ENCODE measurements at places on chromosomes 3 and 15.
A peak's percentile ranks its signal among the peaks of the same experiment; 100 is the strongest.

GRCh38 chr3:99475229-99475628 lies 163.2 kb upstream of the COL8A1 start:
- DNase-seq: no peak

DNA sequence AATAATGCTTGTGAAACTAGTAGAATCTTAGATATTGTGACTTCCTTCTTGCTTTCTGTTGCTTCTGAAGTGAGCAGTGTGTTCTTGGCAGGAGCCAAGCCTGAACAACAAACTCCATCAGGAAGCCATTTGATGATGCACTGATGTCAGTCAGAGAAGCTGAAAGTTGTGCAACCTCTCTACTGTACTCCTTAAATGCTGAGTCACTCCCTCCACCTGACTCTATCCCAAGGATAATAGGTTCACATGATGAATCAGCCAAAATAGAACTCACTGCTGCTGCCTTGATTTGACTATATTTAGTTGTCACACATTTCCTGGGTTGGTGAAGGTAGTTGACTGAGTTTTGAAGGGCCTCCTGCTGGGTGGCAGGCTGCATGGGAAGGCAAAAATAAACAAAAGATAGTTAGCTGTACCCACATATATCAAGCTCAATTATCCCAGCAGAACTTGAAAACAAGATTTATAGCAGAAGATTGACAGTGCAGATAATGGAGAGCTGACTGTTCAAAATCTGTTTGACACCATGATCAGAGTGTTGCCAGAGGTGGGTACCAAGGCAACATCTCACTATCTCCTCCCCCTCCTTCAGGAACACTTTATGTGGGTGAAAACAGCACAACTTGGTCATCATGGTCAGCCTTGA lies 328.4 kb upstream of the DPH6 start:
- peak; percentile 1 for DNase-seq

DNA sequence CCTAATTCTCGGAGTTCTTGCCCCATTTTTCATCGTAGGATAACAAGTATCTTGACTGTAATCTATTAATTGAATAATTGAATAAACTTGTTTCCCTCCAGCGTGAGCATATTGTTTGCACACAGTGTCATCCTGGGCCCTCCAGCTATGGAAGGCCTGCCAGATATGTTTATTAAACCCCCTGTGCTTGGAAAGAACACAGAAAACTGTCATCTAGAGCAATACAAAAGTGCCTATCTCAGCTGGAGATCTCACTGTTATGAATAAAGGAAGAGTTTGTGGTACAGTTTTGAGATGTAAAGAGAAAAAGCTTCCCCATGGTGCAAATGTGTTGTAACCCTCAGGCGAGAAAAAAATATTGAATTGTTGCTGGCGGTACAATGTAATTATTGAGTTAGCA lies 405.9 kb downstream of the SOX2 start:
- no peak for DNase-seq

DNA sequence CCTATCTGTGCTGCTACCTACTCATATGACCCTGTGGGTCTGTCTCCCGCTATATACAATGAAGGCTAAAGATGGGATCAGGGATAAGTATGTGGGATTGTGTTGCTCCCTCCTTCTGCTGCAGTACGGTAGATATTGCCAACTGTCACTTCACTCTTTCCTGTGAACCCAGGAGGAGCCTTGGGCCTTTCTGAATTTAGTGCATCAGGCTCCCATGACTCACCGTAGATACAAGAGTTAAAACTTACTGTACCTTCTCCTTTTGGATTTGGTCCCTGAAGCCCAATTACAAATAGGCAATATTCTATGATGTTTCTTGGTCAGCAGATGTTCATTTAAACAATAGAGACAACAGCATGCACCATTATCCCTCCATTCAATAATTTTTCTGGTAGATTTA lies 27.4 kb downstream of the MITF start:
- DNase-seq: no peak

GRCh38 chr15:64749999-64750657 lies 25.3 kb downstream of the RBPMS2 start:
- DNase-seq: no peak

GRCh38 chr3:192816351-192816750 lies 89.0 kb upstream of the FGF12 start:
- DNase-seq: peak; percentile 62

GRCh38 chr3:28846971-28847478 lies 433.8 kb upstream of the RBMS3 start:
- DNase-seq: no peak

GRCh38 chr3:41579861-41580260 lies 380.6 kb downstream of the CTNNB1 start:
- no peak for DNase-seq

GRCh38 chr3:10601151-10601856 lies 95.9 kb upstream of the ATP2B2 start:
- no peak for DNase-seq

DNA sequence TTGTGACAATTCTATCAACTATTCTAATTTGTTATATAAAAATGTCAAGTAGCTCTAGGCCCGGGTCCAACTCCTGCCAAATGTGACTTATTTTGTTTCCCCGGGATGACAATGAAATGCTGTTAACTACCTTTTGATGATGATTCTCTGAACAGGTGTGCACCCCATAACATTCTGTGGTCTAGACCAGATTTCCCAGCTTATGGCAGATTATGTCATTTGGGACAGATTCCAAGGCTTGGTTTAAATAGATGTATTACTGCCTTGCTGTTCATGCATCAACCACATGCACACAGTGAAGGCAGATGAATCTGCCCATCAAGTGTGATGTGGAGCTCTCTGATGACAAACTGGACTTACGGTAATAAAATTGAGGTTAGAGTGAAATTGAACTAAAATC lies 150.5 kb downstream of the MECOM start:
- DNase-seq: no peak

DNA sequence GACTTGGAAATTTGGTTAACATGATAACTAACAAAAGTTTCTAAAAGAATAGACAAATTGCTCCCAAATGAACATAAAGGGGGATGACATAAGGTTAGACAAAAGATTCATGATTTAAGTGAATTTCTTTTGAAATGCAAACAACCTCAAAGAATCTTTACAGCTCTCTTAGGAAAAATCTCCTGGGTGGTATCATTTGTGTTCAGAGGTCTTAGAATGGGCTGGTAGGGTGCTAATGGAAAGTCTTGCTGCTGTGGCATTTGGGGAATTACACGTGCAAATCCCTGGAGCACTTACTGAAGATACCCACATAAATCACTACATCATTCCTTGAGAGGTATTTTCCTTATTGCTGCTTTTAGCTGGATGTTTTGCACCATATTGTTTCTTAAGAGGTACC lies 14.4 kb upstream of the ROBO2 start:
- DNase-seq: no peak

- no peak for DNase-seq
Measured at GRCh38 chr3:42425736-42426407, 15.5 kb upstream of the LYZL4 start.

- no peak for DNase-seq
Measured at GRCh38 chr15:67305506-67305905, 50.9 kb downstream of the IQCH start.

GRCh38 chr15:70587896-70588567 lies 175.3 kb downstream of the UACA start:
- DNase-seq: no peak

GRCh38 chr3:29936054-29936453 lies 655.2 kb downstream of the RBMS3 start:
- no peak for DNase-seq

- DNase-seq: no peak
Measured at GRCh38 chr3:146052791-146053310, 108.1 kb downstream of the PLOD2 start.

GRCh38 chr3:120597445-120598049 lies 1.4 kb downstream of the NDUFB4 start:
- DNase-seq: no peak

DNA sequence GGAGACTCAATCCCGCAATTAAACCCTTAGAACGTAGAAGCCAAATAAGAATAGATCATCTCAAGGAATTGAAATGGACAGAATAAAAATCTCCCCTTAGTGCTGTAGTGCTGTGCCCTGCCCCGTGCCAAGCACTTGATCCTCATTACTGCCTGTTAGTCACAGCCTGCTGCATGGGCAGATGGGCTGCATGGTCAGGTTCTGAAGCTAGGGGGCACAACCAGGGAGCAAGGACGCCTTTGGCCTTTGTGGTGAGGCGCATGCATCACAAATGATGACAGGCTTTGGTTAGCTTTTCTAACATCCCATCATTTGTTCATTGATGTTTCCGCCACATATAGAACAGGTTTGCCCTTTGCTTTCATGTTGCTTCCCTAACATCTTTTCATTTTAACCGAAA lies 336.3 kb upstream of the ADAMTS9 start:
- no peak for DNase-seq

DNA sequence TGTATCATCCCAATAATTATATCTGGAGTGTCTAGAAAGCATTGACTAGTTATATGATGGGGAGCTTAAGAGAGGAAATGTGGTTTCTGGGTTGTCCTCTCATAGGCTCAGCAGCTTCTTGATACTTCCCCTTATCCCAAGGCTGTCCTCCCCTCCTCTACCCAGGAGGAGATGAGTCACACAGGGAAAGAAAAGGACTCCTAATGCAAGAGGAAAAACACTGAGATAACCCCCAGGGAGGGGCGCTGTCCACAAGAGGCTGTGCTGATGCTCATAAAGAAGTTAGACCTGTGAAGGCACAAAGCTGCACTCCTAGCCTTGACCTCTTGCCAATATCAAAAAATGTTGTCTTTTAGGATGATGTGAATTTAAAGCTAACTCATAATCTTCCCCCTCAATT lies 28.8 kb upstream of the GYG1 start:
- DNase-seq: peak; percentile 20

DNA sequence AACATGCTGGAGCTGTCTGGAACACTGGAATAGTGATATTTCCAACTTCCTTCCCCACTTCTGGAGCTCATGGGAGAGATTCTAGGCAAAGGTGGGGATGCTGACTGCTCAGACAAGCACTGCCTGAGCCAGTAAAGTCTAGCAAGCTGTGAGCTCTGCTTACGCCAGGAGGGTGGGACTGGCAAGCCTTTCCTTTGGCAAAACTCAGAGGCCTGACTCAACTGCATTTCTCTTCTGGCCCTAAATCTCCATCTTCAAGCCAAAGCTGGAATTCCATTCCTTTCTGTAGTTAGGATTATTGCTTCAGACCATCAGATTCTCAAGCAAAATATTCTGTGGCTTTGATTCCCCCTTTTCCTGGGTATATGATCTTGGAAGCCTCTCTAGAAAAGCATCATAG lies 20.3 kb upstream of the EPB42 start:
- no peak for DNase-seq

GRCh38 chr3:197801891-197802778 lies 11.1 kb downstream of the LRCH3 start:
- DNase-seq: peak; percentile 48

- DNase-seq: no peak
Measured at GRCh38 chr15:64774629-64775493, 528 bp downstream of the RBPMS2 start.

DNA sequence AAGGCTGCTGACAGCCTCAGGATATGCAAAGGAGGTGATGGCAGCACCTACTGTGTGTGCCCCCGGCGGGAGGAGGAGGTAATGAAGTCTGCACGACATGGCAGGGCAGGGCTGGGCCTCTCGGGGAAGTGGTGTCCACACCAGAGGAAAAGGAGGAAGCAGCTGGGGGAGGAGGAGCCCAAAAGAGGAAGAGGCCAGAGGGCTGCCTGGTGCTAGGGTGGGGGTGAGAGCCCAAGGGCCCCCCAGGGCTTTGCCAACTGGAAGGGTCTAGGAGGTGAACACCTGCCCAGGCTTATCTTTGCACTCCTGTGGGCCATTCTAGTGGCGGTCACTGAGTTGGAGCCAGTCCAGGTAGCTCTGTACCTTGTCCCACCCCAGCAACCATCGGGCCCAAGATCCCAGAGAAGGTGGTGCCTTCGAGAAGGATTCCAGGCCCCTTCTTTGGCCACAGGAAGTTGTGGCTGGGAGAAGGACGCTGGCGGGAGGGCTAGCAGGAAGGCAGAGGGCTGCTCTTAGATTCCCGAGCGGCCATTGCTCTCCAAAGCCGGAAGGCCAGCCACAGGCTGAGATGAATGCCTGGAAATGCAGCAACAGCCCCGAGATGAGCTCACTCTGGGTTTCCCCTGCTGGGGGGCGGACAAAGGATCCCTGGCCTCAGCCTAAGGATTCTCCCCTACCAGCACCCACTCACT lies 7.0 kb downstream of the GNAI2 start:
- no peak for DNase-seq

DNA sequence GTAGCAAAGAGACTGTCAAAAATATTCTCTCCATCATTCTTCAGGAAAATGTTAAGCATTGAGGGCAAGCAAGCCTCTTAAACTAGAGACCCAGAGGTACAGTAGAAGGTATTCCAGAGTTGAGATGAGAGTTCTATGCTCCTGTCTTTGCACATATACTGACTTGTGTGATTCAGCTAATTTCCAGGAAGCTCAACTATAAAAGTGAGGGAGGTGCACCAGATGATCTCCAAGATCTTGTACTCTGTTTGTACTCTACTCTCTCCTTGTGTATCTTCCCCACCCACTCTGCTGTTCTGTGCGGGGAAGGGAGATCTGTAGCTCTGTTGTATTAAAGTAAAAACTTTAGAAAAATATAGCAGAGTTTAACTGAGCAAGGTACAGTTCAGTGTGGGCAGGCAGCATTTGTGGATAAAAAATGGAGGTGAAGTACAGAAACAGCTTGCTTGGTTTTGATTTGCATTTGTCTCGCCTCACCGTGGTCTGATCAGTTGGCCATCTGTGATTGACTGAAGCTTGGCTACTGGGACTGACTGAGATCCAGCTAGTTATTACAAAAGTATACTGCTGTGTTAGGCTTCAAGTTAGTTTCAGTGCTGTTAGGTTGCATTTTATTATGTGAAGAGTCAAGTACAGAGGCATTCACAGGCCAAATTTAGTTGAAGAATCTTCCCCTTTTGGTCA lies 463.1 kb upstream of the GOLIM4 start:
- no peak for DNase-seq

- no peak for DNase-seq
Measured at GRCh38 chr15:48031973-48032372, 88.8 kb upstream of the SLC24A5 start.

DNA sequence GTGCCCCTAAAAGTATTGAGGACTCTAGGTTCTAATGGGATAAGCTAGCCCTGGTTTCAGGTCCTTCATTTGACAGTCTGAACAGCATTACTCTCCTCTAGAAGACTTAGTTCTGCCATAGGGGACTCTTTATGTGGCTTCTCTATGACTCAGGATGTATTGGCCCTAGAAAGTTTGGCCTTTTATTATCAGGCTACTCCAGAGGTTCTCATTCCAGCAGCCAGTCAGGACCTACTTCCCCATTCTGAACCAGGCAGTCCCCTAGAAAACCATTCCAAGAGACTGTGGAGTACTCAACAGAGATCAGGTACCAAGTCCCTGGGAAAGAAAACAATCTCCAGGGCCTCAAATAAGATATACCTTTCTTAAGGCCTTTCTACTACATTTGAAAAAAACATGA lies 157.9 kb upstream of the TSPAN3 start:
- DNase-seq: no peak

GRCh38 chr15:42121682-42122081 lies 27.3 kb upstream of the PLA2G4D start:
- no peak for DNase-seq

DNA sequence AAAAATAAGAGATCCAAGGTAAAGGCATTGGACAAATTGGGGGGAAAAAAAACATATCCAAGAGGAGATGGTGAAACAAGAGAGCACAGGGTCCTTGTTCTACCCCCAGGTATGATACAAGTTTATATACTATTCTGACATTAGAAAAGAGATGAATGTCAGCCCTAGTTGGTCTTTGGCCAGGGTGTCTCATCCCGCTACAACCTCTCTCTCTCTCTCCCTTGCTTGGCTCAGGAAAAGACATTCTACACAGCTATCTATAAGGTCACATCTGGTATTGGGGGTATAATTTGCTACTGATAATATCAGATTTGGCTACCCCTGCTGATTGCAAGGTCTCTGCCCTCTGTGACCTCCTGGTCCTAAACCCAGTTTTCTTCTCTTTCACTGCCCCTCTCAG lies 117.2 kb downstream of the GOLIM4 start:
- no peak for DNase-seq
